ENCODE measurements at places on chromosomes 11 and 22.

- no peak for DNase-seq
Observed at GRCh38 chr11:122089111-122089510, 26.9 kb downstream of the BLID start.

GRCh38 chr11:102709201-102709945 lies 3.8 kb upstream of the MMP27 start:
- no peak for DNase-seq

DNA sequence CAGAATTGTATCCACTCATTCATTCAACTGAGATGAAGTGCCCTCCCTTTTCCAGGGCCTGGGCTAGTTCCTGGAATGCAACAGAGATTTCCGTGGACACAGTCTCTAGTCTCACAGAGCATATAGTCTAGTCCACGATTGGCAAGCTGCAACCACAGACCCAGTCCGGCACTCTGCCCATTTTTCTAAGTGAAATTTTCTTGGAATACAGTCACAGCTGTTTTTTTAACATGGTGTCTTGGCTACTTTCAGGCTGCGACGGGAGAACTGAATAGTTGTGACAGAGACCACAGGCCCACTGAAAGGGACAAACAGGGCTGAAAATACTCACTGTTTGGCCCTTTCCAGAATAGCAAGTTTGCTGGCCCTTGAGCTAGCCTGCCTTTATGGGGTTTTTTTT lies 29.2 kb downstream of the ALG12 start:
- DNase-seq, result no peak

DNA sequence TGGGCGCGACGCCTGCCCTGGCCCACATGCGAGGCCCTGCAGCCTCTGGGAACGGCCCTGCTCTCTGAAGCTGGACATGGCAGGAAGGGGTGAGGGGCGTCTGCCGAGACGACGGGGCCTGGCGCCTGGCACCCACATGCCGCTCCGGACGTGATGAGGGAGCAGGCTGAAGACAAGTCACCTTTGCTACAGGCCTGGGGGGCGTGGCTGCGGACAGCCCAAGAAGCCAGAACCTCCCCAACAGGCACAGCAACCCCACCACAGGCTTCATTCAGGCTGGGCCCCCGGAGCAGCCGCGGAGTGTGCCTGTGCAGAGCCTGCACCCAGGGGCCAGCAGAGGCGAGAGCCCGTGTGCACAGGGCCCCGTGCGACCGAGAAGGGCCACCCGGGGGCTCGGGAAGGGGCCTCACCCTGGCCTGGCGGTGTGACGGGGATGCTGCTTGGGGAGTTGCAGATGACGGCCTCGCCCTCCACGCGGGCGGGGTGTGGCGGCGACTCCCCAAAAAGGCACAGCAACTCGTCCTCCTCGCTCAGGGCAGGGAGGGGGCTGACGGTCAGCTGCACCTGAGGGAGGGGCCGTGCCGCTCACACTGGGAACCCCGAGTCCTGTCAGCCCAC lies 16.6 kb upstream of the MAPK11 start:
- DNase-seq, result no peak

- DNase-seq, result no peak
Observed at GRCh38 chr11:10522276-10522675, 18.7 kb downstream of the RNF141 start.

All from activated CD4-positive, CD25-positive, alpha-beta regulatory T cell (primary cell).